ENCODE measurements at places on chromosomes 3 and 15. TPM values are rescaled to one million over a fixed set of nuclear protein-coding genes. Genes with fewer than 3 reads are reported as not detected.

The TMIE gene
- total RNA-seq, result 8.5 TPM

The IGSF10 gene
- 1.7 TPM for total RNA-seq

DNA sequence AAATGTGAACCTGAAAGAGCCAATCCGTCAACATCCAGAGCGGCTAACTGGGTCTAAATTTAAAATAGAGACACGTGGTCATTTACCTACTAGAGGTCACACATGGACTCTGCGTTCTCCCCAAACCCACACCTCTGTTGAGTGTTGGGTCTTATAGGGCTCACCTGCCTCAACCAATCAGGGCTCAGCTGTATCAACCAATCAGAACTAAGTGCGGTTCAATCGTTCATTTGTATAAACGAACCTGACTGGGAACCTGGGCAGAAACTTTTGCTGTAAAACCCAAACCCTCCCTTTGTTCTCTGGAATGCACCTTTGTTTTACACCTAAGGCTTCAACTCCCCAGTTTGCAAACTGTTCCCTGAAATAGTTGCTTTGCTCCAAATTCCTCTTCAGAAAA lies 8.9 kb downstream of the DNAAF4 start:
- DNase-seq, result no peak

The GMNC gene
- not detected for total RNA-seq

DNA sequence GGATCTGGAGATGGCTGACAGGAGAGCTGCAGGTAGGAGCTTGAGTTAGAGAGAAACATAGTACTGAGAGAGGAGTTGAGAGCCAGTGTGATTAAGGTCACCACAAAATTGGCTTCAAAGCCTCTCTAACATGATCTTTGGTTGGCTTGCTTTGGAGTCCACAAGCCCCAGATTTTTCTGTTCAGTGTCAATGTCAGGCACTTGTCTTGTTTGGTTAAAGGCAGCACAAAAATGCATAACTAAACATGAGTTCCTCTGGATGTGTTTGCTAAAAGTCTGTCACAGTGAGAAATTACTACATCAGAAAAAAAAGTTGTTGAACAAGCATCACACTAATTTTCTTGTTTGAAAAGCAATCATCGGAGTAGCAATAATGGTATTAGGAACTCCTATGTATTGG lies 440.5 kb downstream of the NTRK3 start:
- DNase-seq, result no peak

The DUOXA2 gene
- total RNA-seq, result 0.32 TPM

- no peak for DNase-seq
Observed at GRCh38 chr15:78192826-78193594, 41.4 kb downstream of the ACSBG1 start.

GRCh38 chr3:154193000-154193615 lies 71.9 kb downstream of the ARHGEF26 start:
- DNase-seq, result no peak

Measured in ascending aorta (tissue), 2 donors.